ENCODE measurements at places on chromosomes 11 and 22.

DNA sequence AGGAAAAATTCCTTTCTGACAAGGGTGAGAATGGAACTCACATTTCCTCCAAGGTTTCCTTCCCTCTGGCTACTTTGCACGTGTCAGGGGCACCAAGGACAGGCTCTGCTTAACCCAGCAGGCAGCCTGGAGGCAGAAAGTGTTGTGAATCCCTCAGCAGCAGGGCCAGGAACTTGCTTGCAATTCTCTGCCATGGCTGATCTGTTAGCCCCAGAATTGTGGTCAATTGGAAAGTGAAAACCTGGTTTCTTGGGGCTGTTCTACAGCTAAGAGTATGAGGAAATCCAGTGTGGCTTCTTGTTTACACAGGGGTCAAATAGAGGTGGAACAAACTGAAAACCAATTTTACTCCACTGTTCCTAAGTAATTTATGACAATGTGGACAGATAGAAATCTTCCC, 38.3 kb upstream of the CEP295 start:
- no peak for DNase-seq

DNA sequence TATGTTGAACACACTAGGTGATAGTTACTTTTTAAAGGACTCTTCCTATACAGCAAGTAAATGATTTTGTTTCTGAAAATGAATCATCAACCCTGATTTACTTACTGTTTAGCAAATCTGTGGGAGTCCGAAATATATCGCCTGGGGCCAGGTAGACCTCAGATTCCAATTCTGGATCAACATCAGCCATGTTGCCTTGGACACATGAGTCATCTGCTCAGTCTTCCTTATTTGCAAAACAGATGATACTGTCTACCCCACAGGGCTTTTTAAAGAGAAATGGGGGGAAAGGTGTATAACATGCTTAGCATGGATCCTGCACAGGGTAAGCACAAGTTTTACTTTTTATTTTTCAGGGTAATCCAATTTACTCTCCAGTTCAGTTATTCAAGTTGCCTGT, 324.2 kb downstream of the TENM4 start:
- no peak for DNase-seq

GRCh38 chr11:19508165-19508564, 204.5 kb upstream of the NAV2 start:
- no peak for DNase-seq

DNA sequence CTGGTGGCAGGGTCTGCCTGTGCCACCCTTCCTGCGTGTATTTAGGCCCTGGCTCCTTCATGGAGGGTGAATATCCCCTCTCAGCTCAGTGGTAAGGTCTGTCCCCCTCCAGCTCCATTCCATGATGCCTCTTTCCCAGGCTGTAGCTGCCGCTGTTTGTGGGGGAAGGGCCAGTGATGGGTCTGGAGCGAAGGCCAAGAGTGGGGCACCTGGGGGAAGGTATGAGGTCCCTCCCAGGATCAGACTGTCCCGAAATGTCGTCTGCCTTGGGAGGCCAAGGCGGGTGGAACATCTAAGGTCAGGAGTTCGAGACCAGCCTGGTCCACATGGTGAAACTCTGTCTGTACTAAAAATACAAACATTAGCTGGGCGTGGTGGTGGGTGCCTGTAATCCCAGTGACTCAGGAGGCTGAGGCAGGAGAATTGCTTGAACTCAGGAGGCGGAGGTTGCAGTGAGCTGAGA, 1.1 kb downstream of the CD151 start:
- DNase-seq, result no peak

DNA sequence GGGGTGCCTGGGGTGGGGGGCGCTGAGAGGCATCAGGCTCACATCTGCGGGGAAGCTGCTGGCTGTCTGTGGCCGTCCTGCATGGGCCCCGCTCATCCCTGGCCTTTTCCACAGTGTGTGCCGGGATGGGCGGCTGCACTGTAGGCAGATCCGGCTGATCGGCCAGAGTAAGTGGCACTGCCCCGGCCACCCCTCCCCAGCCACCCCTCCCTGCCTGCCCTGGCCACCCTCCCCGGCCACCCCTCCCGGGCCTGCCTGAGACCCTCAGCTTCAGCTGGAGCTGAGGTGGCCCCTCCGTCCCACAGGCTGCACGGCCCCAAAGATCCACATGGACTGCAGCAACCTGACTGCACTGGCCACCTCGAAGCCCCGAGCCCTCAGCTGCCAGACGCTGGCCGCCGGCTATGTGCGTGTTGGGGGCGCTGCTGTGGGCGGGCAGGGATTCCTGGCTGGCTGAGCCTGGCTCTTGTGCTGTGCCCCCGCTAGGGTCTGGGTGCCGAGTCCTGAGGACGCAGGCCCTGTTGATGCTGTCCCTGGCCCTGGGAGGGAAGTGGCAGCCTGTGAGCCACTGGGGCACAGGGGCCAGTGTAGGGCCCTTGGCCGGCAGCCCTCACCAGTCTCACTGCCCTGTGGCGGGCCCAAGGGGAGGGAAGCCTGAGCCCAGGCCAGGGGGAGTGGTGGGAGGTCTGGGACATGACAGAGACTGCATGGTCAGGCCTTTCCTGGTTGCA, 10.9 kb downstream of the MUC2 start:
- no peak for DNase-seq

DNA sequence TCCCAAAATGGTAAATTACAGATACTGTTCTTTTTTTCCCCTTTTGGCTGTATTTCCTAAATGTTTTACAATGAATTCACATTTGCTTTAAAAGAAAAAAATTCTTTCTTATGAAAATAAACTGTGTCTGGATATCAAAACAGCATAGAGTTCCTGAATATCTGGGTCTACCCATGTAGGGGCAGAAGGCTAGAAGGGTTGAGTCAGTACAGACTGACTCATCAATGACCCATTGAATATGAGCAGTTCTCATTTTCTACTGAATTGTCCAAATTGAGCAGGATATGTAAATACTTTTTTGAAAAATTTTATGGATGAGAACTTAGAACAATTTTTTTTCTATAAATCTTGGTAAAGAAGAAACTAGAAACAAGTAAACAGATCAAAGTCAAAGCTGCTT, 16.3 kb upstream of the C11orf87 start:
- no peak for DNase-seq

- peak; percentile 50 for DNase-seq
Measured at GRCh38 chr11:17496406-17496805, 19.8 kb upstream of the ABCC8 start.

- DNase-seq, result no peak
Measured at GRCh38 chr22:48536541-48537342, 1290.9 kb downstream of the BRD1 start.

DNA sequence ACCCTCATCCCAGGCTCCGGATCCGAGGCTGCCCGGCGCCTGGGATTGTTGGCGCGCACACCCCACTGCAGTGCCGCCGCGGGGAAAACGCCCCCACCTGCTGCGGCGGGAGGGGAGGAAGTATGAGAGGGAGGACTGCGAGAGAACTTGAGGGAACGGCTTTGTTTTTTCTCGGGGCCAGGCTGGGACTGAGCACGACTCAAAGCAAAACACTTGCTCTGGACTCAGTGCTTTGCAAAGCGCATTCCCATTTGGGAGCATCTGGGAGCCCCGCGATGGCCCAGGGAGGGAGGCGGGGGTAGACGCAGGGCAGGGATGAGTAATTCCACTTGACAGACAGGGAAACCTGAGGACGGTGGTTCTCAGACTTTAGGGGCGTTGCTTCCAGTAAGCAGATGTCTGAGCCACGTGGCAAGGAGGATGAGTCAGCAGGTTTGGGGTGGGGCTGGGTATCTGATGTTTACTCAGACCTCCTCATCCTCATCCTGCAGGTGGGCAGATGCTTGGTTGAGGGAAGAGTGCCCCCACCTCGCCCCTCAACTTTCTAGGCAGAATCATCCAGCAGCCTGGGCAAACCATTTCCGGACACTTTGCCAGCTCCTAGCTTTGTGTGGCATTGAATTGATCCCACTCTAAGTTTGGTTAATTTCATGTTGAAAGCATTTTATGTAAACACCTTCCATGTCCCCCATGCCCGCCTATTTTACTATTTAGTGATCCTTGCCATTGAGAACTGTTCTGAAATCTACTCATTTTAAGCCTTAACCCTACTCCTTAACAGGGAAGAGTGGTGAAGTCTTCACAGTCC, 1.5 kb downstream of the MIAT start:
- peak; percentile 33 for DNase-seq

DNA sequence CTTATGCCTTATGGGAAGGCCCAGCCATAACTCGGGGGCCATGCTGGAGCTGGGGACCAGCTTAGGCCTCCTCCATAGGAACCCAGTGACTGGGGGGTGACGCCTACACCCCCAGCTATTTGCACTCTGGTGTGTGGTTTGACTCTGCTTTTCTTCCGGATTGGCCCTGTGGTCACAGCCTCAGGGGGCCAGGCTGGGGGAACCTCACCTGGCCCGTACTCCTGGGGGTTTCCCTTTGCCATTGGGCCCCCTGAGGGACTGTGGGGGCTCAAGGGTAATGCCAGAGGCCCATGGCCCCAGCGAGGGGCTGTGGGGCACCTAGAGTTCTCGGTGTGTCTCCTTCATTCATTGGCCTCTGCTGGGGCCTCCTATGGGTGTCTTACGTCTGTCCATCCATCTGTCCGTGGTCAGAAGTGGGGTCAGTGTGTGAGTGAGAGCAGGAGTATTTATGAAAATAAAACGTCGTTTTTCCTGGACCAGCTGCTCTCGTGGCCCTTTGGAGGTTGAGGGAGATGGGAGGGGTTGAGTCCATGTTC, 6.3 kb upstream of the SH3BP1 start:
- no peak for DNase-seq

DNA sequence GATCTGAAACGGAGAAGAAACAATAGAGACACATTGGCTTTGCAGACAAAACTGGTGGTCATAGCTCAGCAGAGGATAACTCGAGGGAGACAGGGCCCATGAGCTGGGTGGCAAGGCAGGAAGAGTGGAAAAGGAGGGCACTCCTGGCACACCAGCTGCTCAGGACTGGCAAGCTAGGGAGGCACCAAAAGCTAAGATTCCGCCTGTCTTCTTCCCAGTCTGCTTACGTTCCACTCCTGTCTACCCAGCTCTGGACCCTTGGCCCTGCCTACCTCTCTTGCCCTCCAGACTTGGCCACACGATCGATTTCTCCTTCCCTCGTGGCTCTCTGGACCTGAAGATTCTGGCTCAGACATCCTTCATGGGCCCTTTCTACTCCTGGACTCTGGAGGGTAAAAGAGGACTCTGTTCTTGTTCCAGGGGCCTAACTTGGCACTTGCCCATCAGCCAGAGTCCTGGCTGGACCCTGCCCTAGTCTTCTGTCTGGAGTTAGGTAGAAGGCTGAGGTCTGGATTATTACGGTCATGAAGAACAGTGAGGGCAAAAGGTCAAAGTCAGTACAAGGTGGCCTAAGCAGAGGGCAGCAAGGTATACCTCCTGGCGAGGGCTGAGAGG, 115.2 kb upstream of the PITPNB start:
- no peak for DNase-seq

- DNase-seq, result peak; percentile 79
Measured at GRCh38 chr22:39994566-39995392, at the start of gene FAM83F. TSS of gene FAM83F (plus strand) at chr22:39994954. CDS start at chr22:39995043, 89 bp downstream.

Measured in thyroid gland (tissue), 4 donors.